ENCODE measurements at places on chromosomes 7 and 10.

- no peak for DNase-seq
Observed at GRCh38 chr7:101128040-101128834, 1.3 kb downstream of the SERPINE1 start.

GRCh38 chr7:37666026-37666799 is 17.4 kb upstream of the GPR141 start:
- no peak for DNase-seq

GRCh38 chr7:123987445-123987844 is 45.4 kb downstream of the TMEM229A start:
- DNase-seq: no peak

- no peak for DNase-seq
Observed at GRCh38 chr10:86130737-86131475, 235.7 kb downstream of the GRID1 start.

DNA sequence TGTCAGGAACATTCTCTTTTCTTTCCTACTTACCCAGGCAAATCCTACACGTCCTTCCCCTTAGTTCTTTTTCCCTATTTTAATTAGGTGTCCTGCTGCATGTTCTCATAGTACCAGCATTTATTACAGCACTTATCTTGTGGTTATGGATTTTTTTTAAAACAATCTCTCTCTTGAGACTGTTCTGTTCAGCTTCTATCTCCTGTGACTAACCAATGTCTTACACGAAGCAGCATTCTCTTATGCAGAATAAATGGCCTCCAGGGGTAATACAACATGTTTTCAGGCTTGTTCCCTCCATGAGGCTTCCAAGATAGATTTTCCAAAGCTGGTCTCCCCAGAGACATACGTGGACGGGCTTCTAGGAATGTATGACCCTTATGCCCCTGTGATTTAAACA is 1096.1 kb upstream of the CELF2 start:
- no peak for DNase-seq

GRCh38 chr7:112789453-112789816 is 758 bp downstream of the TMEM168 start:
- no peak for DNase-seq

DNA sequence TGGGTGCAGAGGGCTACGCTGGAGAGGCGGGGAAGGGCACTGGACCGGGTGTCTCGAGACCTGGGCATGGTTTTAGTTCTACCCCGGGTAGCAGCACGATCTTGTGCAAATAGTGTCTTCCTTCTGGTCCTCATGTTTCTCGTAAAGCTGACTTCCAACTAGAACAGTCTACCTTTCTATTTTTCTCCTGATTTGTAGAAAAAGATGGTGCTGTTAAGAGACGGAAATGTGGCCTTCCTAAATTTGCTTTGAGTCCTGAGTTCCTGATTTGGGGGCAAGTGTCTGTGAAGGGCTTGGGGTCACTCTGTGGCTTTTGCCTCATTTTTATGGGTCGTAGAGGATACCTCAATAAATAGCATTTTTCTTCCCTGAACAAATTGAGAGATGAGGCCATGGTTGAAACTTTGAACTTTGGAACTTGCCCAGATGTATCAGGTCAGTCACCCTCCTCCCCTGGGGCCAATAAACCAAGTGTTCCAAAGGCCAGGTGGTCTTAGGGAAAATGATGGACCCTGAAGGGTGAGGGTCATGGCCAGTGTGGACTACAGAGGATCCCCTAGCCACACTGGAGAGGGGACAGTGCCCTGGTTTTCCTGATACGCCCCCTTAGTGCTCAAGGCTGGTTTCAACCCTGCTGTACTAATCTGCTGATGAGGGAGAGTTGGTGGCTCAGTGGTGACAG is 45.2 kb downstream of the GRK5 start:
- no peak for DNase-seq

DNA sequence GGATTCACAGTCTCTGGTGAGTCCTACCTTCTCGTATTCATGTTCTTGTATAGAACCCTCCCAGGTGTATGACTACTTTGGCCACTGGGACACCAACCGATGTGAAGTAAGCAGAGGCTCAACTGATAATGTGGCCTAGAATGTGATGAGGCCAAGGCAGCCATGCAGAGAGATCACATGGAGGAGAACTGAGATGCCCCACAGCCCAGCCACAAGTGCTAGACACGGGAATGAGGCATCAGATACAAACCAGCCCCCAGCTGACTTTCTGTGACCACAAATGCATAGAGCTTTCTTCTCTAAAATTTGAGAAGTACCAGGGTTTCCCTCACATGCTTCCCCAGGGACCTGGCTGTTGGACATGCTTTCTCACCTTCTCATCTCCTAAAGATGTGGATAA is 375.7 kb downstream of the CCSER2 start:
- no peak for DNase-seq

DNA sequence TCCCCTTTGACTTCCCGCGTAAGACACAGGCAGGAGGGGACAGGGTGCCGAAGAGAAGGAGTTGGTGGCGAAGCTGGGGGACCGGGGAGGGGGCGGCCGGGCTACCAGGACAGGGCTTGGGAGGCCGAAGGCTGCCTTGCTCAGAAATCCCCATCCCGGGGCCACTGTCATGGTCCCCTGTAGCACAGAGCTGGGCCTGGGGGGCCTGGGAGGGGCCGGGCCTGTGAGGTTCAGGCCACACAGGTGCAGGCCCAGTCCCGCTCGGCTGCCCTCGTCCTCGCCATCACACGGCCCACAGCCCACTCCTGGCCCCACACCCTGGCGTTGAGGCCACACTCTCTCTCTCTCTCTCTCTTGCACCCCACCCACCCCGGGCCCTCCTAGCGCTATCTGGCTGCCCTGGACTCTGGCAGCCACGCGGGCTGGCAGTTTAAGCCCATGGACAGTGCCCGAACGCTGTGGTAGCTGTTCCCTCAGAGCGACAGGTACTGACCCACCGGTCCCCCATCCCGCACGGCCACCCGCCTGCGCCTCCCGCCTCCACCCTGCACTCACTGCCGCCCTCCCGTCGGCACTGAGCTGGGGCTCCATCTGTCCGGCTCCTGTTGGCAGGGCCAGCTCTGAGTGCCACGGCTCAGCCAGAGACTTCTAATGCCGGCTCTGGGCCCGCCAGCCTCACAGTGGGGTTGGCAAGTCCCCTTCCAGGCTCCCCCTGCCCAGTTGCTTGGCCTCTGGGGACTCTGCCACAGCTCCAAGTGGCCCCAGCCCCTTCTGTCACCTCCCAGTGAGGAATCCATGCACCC is 28.0 kb downstream of the TTYH3 start:
- no peak for DNase-seq

DNA sequence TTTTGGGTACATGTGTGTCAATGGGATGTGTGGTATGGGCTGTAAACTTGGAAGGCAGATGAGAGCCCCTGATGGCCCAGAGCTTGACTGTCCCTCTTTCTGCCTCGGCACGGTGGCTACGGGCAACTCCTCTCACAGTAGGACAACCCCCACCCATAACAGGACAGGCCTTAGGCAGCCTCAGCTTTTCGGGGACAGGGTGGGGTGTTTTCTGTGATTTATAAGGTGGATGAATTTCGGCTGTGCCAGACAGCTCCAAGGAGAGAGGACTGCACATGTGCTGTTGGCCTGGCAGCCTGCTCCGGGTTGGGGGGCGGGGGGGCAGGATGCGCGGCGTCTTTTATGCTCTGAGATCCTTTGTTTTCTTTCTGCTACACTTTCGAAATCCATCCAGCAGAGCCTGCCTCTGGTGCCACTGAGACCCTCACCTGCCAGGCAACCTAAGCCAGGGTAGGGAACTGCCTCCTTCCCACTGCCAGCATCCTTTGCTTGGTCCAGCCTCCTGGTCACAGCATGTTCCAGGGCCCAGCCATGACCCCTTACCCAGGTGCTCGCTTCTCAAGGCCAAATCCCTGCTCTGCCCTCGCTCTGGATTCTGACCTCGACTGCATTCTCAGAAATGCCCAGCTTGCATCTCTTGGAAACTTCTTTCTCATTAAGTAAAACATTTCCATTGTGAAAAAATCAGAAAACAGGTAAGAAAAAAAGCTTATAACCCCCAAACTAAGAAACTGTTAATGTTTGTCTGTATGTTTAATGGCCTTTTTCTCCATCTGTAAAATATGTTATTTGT is 15.4 kb upstream of the BTBD16 start:
- no peak for DNase-seq

- DNase-seq: no peak
Observed at GRCh38 chr10:112278871-112279270, 4.3 kb upstream of the TECTB start.

GRCh38 chr7:127396184-127396583 is 3.7 kb upstream of the ZNF800 start:
- DNase-seq: no peak

DNA sequence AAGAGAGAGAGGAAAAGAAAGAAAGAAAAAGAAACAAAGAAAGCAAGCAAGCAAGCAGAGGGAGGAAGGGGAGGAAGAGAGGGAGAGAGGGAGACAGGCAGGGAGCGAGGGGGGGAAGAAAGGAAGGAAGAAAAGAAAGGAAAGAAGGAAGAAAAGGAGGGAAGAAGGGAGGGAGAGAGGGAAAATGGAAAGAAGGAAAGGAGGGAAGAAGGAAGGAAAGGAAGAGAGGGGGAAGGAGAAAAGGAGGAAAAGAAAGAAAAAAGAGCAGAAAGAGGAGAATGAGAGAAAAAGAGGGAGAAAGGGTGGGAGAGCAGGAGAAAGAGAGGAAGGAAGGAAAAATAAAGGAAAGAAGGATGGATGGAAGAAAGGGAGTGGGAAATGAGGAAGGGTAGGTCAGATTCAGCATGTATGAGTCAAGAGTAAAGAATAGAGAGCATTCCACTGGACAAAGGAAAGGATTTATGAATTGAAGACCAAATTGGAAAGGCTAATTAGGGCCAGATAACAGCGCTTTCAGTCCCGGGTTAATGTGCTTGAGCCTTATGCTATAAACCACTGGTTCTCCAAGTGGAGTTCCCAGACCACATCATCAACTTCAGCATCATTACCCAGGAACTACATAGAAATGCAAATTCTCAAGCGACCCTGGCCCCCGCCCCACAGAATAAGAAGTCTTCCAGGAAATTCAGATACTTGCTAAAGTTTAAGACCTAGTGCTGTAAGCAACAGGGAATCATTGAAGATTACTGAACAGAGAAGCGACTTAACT is 85.1 kb downstream of the C10orf90 start:
- no peak for DNase-seq

DNA sequence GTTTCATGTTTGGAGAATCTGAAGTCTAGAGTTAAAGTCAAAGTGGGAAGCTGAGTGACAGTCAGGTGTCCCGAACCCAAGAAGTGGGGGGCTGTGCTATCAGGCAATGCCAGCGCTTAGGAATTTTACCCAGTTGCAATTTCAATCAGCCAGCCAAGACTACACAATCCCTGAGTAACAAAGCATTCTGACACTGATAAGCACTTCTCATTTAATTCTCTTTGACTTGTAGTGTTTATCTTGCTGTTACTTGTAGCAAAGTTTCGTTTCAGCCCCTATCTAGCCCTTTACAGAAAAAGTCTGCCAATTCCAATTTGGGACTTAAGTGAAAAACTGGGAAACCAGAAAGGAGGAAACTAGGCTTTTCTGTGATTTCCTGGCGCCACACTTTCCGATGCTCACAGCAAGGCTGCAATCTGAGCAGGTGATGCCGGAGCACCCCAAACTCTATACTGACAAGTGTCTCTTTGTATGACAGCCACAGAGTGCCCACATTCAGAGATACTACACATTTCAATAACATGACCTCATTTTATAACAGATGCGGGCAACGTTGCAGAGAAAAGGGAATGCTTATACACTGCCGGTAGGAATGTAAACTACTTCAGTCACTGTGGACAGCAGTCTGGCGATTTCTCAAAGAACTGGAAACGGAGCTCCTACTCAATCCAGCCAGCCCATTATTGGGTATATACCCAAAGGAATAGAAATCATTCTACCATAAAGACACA is 61.0 kb downstream of the ITIH5 start:
- no peak for DNase-seq

- DNase-seq: no peak
Observed at GRCh38 chr7:101935521-101936141, 118.2 kb downstream of the CUX1 start.

DNA sequence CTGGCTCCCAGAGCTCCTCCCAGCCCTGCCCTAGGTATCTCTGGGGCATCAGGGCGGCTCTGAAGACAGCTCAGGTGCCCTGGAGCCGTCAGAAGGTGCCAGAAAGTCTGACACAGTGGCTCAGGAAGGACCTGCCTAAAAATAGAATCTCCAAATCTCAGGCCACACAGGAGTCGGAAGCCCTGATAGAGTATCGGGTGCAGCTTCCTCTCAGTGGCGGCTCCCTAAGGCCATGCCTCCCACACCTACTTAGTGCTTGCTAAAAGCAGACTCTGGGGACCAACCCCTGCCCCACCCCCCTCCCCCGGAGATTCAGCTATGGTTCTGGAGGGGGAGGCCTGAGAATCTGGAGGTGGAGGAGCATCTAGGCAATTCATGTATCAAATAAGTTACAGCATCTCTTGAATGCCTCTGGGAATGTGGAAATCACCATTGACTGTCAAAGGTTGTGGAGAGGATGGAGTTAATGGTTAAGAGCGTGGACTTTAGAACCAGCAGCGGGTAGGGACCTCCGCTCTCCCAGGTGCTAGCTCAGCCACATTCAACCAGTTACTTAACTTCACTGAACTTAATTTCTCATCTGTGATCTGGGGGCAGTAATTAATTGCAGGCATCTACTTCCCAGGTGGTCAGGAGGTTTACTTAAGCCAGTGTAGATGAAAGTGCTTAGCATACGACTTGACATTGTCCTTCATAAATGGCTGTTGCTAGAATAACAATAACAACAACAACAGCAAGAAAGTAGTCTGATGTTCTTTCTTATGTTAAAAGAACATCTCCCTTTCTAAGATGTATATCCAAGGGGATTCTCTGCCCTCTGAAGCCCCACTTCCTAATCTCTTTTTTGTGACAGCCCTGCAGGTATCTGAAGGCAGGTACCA is 38.6 kb upstream of the MXI1 start:
- no peak for DNase-seq

DNA sequence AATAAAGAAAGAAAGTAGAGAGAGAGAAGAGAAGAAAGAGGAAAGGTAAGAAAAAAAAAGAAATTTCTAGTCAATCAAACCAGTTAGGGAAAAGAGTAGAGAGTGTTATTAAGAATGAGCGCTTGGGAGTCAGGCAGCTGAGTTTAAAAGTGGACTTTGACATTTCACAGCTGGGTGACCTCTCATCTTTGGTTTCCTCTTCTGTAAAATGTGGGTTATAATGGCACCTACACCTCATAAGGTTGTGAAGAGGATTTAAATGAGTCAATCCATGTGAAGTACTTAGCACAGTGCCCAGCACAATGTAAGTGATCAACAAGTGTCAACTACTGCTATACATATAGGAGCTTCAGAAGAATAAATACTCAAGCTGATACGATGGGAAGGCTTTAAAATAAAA is 12.2 kb downstream of the HOXA1 start:
- DNase-seq: no peak

Measured in stimulated activated CD8-positive, alpha-beta memory T cell treated with anti-CD3 and anti-CD28 coated beads, Interleukin-15, amount 100 ng/mL, for 24 hours (primary cell).